Ovary (tissue), 10 donors: ENCODE measurements at places on chromosomes 12 and 14.
A peak's percentile ranks its signal among the peaks of the same experiment; 100 is the strongest.

DNA sequence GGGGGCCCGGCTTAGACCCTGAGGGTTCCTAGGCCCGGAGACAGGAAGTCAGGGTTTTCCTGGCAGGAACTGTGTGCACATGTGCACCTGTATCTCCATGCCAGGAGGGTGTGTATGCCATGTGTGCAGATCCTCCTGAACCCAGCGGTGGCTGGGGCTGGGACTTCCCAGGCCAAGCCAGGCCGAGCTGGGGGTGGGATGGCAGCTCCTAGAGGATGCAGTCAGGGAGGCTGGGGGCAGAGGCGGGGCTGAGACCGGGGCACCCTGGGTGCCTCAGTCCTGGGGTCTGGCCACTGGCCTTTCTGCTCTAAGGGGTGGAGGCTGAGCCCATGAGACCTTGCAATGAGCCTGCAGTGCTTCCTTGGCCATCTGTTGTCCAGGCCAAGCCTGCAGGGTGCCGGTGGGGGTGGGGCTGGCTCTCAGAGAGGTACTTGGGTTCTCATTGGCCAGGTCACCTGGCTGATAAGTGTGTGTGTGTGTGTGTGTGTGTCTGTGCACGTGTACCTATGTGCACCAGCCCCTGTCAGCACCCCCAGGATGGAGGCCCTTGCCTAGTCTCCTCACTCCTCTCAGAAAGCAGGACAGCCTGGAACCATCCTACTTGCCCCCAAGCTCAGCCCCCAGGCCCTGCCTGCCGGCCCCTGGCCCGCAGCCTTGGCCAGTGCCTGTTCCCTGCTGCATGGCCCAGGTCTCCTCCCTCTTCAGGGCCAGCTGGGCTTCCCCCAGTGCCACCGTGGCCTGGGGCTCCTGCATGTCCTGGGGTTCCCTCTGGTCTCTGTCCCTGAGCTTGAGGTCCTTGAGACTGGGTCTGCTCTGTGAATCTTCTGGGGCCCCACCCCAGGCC lies 10.6 kb upstream of the TNFAIP2 start:
- DNase-seq = no peak

DNA sequence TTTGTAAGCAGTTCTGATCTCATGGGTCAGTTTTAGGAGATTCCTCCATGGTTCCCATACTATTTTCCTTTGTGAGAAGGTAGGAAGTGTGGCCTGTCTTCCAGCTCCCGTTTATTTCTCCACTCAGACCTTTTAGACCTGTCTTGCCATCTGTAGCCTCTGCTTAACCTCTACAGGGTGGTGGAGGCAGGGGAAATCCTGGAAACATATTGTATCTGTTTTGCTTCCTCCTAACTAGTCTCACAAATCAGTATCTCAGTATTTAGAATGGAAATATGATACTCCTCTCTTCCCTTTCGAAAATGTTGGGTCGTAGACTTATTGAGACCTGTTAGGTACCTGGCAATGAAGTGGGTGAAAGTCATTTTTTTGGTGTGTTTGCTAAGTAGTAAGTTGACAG lies 399.4 kb upstream of the RGS6 start:
- DNase-seq = no peak

GRCh38 chr14:40694023-40694422 lies 912.7 kb upstream of the LRFN5 start:
- DNase-seq = no peak

GRCh38 chr12:75641031-75641780 lies 129.8 kb upstream of the KRR1 start:
- no peak for DNase-seq

- DNase-seq = no peak
Observed at GRCh38 chr12:66241061-66242043, 52.3 kb downstream of the IRAK3 start.

DNA sequence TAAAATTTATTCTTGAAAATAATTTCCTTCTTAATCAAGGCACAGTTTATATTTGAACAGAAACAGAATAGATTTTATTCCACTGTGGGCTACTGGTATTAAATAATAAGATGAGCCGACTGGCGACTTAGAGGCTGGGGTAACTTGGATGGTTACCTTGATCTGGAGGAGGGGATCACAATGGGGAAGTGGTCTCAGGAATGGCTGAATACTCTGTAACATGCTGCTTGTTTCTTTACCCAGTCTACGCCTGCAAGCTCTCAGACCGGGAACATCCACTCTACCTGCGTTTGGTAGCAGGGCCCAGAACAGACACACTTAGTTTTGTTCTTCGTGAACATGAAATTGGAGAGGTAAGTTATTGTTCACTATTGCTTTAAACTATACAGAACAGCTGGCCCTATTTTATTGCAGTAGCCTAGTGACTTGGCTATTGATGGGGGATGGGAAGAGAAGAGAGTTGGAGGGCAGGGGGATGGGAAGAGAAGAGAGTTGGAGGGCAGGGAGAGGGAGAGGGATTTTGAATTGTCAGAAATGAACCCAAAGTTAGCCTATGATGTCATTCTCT lies 67.9 kb downstream of the GNS start:
- DNase-seq = no peak

- DNase-seq = no peak
Observed at GRCh38 chr12:13537623-13538022, 341.1 kb downstream of the EMP1 start.

DNA sequence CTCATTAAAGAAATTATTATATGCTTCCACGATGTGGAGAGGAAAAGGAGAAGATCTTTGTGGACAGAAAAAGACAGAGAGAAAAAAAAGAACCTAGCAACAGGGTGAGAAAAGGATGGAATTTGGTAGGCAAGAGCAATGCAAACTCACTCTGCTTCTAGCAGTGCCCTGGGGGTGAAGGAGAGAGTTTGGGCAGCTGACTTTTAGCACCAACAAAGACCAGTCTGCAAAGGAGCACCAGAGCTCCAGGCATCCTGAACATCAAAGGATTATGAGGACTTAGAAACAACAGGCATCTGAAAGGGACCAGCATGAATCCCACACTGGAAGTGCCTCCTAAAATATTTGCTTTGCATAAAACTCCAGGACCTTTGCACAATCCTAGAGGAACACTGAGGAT lies 32.8 kb upstream of the RERG start:
- no peak for DNase-seq

- no peak for DNase-seq
Observed at GRCh38 chr12:93185369-93185741, 192.4 kb upstream of the NUDT4 start.

GRCh38 chr12:57089271-57090245 lies 644 bp downstream of the NAB2 start:
- peak; percentile 81 for DNase-seq

DNA sequence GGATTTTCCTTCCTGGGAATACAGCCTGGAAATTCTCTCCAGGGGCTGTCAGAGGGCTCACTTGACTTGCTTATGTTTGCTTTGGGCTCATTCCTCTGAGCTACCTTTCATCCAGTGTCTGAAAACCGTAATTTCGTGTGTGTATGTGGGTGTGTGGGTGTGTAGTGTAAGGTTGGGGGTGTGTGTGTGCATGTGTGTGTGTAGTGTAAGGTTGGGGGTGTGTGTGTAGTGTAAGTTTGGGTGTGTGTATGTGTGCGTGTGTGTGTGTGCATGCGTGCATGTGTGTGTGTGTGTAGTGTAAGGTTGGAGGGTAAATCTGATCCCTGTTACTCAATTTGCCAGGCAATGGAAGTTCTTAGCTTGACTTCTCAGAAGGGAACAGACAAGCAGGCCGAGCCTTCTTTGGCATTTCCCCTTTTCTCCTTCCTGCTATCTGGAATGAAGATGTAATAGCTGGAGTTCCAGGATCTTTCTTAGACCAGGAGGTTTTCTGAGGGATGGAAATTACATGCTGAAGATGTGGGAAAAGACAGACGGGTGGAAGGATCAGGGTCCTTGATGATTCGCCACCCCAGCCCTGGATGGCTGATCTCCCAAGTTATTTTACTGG lies 15.5 kb upstream of the BEGAIN start:
- no peak for DNase-seq

- DNase-seq = no peak
Observed at GRCh38 chr14:104444159-104445030, 135.2 kb upstream of the C14orf180 start.

GRCh38 chr14:97149775-97150174 lies 352.6 kb downstream of the VRK1 start:
- no peak for DNase-seq

- no peak for DNase-seq
Observed at GRCh38 chr12:77236066-77236465, 170.7 kb upstream of the E2F7 start.
